Activated CD4-positive, alpha-beta T cell treated with anti-CD3 and anti-CD28 coated beads for 1 hour (primary cell): ENCODE measurements at places on chromosomes 1 and 21.

GRCh38 chr1:55071477-55071876 is 32.1 kb downstream of the PCSK9 start:
- no peak for DNase-seq

DNA sequence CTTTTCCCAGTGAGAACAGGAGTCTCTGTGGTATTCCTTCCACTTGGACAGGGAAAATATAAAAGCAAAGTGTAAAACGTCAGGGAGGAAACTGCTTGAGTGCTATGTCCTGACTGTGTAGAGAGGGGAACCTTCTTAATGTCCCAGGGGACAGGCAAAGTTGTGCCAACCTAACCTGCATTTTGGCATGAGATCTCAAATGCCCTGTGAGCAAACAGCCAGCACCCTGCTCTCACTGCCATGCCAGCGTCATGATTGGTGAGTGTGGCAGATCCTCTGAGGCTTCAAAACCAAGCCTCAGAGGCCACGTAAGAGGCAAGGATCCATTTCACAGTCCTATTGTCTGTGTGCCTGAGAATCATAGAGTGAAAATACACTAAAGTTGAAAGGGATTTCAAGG is 49.7 kb upstream of the RAP1A start:
- DNase-seq, result no peak

GRCh38 chr1:31715873-31716220 is 12.0 kb upstream of the COL16A1 start:
- no peak for DNase-seq

GRCh38 chr1:84415396-84415795 is 17.1 kb downstream of the DNASE2B start:
- DNase-seq, result no peak

DNA sequence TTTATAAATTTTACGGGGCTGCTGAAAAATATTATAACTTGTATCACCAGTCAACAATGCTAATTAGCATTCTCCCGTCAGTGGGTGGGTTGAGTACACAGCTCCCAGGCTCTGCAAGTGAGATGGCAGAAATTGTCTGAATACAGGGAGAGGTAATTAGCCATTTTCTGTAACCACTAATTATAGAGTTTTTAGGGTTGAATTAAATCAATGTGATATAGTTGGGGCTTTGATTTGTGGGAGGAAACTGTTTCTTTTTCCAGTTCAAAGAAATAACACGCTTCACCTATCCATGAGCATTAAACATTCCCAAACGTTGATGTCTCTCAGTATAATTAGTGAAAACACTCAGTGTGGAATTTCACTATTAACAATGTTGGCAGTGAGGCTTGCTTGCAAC is 1.5 kb downstream of the VANGL1 start:
- DNase-seq, result no peak

- no peak for DNase-seq
These were observed 217.5 kb downstream of the CAMTA1 start for GRCh38 chr1:7002728-7003127.

GRCh38 chr1:61149010-61149860 is 66.9 kb downstream of the NFIA start:
- no peak for DNase-seq
